NCI-H226 (cell line): ENCODE measurements at places on chromosomes 12 and 14.

GRCh38 chr12:93804392-93805179 lies 127.4 kb downstream of the CRADD start:
- DNase-seq = no peak

DNA sequence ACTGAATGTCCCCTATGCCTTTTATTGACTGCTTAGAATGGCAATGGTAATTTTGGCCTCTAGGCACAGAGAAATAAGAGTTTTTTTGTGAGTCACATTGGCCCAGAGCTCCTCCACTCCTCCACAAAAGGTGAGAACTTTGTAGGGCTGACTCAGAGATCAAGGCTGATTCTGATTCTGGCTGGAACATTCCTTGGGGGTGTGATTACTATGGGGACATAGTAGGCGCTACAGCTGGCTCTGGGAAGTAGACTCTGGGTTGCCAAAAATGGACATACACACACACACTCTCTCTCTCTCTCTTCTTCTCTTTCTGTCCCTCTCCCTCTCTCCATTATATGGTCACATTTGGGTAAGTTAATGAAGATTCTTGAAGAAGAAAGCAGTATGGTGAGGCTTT lies 174.6 kb upstream of the DDHD1 start:
- DNase-seq = peak; percentile 59

DNA sequence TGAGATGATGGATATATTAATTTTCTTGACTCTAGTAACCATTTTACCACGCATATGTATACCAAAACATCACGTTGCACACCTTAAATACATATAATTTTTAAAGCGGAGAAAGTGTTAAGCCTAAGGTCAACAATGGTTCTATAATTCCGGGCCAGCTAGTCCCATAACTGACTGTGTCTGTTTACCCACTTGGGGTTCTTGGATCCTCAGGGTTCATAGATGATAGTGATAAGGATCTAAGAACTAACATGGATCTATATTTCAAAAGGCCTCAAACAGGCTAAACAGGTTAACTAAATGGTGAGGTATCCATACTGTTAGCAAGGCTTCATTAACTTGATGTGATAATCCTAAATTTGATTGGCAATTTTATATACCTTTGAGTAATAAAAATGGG lies 9.8 kb downstream of the SLC38A1 start:
- no peak for DNase-seq

- DNase-seq = no peak
Measured at GRCh38 chr12:12323591-12323990, 26.5 kb downstream of the MANSC1 start.

DNA sequence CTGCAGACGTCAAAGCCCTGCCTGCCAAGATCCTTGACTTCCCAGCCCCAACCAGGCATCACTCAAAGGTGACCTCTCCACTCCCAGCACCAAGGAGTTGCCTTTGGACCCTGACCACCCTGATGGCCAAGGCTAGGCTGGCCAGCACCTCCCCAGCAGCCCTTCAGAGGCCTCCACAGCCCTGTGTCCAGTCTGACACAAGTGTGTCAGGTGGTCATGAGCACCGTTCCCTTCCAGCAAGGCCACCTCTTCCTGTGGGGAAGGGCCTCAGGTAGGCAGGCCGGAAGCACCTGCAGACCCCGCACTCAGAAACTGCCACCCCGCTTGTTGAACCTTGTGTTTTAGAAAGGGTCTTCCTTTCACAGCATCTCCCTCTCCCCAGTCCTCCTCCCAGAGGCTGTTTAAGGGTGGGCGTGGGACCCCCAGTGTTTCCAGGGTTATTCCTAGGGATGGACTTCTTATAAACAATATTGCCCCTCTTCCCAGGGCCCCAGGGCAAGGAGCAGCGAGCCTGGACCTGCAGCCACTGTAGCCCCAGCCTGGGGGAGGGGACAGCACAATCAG lies 13.2 kb upstream of the INF2 start:
- no peak for DNase-seq

- no peak for DNase-seq
Measured at GRCh38 chr12:6219980-6220379, 19.8 kb downstream of the CD9 start.

DNA sequence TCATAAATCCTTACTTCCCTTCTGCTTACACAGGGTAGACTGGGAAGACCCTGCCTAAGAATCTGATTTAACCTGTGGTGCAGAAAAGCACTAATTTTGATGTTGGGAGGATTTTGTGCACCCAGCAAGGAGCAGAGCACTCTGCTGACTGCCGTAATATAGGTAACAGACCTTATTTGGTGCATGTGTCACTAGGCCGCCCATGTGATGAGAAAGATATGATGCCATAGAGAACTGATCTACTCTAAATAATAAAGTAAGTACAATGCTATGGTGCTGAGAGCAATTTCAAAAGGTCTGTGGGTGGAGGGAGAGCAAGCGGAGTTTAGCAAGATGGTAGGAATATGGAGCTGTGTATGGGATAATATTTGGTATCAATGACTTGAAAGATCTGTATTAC lies 1663.6 kb upstream of the SEL1L start:
- no peak for DNase-seq

DNA sequence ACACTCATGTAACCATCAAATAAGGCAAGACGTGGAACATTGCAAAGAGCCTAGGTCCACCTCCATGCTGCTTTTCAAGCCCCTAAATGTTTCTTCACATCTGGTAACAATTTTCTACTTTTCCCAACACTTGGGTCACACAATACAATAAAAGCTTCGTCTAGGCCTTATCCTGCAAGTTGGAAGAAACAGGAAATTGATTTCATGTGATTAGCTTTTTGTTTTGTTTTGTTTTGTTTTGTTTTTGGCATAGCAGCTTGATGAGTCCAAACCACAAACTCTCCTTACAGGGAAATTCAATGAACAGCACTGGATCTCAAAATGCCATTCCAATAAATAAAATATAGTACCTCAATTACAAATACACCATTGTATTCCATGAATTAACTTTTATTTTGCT lies 19.3 kb downstream of the TAS2R50 start:
- DNase-seq = peak; percentile 5

GRCh38 chr12:19273482-19274330 lies 144.2 kb downstream of the PLEKHA5 start:
- peak; percentile 90 for DNase-seq

DNA sequence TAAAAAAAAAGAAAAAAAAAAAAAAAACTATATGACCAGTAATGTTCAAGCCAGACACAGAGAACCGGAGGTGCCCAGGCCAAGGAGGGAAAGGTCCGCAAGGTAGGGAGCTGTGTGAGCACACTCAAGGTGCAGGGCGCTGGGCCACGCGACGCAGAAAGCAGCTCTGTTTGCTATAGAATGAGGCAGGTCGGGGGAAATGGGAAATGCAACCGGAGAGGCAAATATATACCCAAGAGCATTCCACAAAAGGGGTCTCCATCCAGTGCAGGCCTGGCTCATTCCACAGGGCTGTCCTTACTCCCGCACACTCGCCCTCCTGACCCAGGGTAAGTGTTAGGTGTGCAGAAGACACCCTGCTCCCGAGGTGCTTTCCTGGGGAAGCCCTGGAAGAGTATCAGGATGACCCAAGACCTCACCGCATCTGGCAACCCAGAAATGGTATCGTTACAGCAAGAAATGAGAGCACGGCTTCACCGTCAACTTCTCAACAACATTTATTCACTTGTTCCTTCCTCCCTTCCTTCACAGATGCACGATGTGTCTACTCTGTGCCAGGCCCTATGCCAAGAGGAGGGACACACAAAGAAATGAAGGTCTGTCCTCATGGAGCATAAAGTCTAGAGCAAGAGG lies 86.4 kb downstream of the BCL11B start:
- DNase-seq = no peak
